ENCODE measurements at places on chromosomes 7 and 10. TPM values are rescaled to one million over a fixed set of nuclear protein-coding genes. Genes with fewer than 3 reads are reported as not detected.
A peak's percentile ranks its signal among the peaks of the same experiment; 100 is the strongest.

NCF1 gene
- total RNA-seq: not detected

GRCh38 chr7:158356454-158356853 lies 231.2 kb downstream of the PTPRN2 start:
- no peak for DNase-seq

- DNase-seq: no peak
These were observed 218.2 kb upstream of the IMMP2L start for GRCh38 chr7:111780527-111780926.

GRCh38 chr10:62666275-62666674 lies 138.2 kb upstream of the ADO start:
- DNase-seq: no peak

GRCh38 chr7:143331179-143331801 lies 15.4 kb downstream of the CLCN1 start:
- peak; percentile 88 for DNase-seq

NEUROG3 gene
- not detected for total RNA-seq

DNA sequence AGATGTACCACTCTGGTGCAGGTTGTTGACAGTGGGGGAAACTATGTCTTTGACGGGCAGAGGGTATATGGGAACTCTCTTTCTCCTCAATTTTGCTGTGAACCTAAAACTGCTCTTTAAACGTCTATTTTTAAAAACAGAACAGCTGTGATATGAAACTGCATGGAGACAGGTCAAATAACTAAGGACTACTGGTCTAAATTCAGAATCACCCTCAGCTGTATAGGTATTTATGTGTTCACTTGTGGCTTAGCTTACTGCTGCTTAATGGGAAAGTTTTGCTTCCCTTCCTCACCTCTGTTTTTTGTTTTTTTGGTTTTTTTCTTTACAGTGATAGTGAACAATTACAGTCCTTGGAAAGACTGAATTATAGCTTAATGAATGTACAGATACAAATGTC lies 86.9 kb upstream of the STRIP2 start:
- DNase-seq: no peak

DNA sequence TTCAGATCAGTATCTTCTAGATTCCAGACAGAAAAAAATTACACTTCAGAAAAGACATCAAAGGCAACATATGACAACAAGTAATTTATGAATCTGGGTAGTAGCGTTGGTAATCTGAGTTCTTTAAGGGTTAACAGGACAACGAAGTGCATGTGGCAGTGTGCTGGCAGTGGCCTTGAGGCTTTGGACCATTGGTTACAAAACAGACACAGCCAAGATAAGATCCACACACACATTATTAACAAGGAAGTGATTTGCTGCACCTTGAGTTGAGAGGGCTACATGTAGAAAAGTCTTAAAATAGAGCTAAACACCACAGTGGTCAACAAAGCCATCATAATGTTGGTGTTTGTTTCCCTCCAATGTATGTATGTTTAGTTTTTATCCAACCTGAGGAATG lies 40.6 kb downstream of the AKR1D1 start:
- no peak for DNase-seq

- no peak for DNase-seq
These were observed 155.1 kb upstream of the NPVF start for GRCh38 chr7:25383402-25383801.

RELN gene
- total RNA-seq: 1.0 TPM

NOS3 gene
- not detected for total RNA-seq

AKR1C1 gene
- 25.7 TPM for total RNA-seq

Measured in M059J (cell line).